ENCODE measurements at places on chromosomes 6 and 20.

GRCh38 chr6:1513215-1513780 lies 96.4 kb upstream of the FOXC1 start:
- DNase-seq: no peak

- DNase-seq: no peak
These were observed 279.7 kb downstream of the LAMA2 start for GRCh38 chr6:129162605-129163004.

GRCh38 chr6:32622545-32623401 lies 14.4 kb upstream of the HLA-DQA1 start:
- DNase-seq: peak; percentile 36

DNA sequence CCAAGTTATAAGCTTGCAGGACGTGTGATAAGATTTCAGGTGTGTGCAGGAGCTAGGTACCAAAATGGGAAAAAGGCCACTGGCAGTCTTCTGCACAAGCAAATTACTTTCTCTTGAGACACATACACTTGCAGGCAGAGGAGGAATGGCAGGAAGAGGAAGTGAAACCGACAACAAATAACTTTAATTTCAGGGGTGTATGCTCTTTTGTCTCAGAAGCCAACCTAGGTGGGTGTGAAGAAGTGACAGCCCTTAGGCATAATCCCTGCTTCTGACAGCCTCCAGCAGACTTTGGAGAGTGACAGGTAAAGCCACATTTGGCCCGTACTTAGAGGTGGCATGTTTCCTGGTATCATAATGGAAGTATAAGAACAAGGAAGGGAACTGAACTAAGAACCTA lies 118.8 kb upstream of the TRAF3IP2 start:
- DNase-seq: no peak

- no peak for DNase-seq
These were observed 138.5 kb downstream of the UST start for GRCh38 chr6:148885136-148885865.

- peak; percentile 57 for DNase-seq
These were observed 26.3 kb downstream of the HECA start for GRCh38 chr6:139161169-139161568.

GRCh38 chr20:52534616-52535015 lies 343.0 kb upstream of the ZFP64 start:
- no peak for DNase-seq

DNA sequence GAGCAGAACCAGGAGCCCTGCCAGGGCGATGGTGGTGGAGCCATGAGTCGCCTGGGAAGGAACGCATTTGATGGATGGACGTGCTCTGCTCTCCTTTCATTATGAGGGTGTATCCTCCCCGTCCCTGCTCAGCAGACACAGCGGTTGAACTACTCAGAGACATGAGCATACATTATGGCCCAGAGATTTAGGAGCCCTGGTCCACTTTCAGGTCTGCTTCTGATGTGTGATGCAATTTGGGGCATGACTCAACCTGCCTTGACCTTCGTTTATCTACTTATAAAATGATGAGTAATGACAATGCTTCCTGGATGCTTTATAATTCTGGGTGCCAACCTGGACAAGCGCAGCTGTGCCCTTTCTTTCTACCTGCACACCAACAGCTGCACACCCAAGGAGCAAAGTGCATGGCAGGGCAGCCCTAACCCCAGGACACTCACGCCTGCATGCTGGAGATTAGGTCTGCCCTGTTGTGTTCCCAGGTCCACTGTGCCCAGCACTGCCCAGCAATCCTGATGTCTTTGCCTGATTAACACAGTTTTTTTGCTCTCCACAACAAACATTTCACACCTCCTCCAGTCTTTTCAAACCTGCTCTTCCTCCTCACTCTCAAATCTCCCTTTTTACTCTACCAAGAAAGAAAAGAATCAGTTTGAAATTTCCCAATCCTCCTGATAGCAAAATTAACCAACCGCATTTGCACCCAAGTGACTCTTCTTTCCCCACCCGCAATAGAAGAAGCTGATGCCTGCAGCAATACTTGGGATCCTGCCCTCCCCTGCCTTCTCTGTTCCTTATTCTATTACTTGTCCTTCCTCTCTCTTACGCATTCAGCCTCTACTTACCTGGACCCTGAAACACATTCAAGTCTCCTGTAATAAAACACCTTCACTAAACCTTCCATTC lies 81.2 kb downstream of the EZR start:
- no peak for DNase-seq

- DNase-seq: no peak
These were observed 397 bp downstream of the WDR27 start for GRCh38 chr6:169701311-169701953.

DNA sequence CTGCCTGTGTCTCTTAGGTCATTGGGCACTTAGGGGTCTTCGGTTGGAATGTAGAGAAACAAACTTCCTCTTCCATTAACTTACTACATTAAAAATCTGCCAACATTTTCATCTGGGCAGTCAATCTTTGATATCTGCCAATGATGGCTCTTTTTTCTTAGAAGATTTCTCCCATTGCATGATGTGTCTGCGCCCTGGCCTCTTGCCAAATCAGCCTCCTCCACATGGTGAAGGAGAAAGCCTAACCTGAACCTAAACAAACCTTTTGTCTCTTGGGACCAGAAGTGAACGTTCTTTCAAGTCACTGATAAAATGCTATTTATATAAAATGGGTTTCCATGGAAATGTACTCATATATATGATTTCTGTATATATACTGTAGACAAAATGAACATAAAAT lies 998.9 kb upstream of the GJE1 start:
- DNase-seq: no peak

DNA sequence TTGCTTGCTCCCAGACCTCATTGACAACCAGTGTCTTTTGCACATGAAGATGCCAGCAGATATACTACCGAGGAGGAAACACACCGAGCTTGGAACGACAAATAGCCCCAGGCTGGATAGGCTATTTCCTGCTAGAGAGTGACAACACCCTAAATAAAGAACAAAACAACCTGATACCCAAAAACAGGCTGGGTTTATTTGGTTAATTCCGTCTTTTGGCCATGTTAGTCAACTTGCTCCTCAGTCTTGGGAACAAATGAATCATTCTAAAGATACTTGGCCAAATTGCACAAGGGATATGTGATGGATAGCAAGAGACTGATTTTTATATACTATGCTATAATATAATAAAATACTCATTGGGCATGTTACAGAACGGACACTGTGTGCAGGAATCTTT lies 11.5 kb upstream of the MUC22 start:
- no peak for DNase-seq

DNA sequence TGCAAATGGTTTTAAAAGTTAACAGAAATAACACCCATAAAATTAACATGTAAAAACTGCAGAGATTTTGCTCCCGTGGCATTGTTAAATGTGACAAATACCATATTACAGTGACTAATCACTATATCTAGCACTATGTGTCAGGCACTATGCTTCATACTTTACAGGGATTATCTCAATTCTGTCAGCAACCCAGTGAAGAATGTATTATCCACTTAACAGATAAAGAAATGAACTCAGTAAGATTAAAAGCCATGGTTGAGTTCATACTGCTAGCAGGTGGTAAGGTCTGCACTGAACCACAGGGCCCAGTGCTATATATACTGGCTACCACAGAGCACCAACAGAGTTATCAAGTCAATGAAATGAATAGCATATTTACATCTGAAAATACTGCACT lies 65.4 kb downstream of the RWDD2A start:
- DNase-seq: no peak

- DNase-seq: peak; percentile 15
These were observed 1.9 kb downstream of the SLC32A1 start for GRCh38 chr20:38725931-38726803.

- no peak for DNase-seq
These were observed 14.3 kb upstream of the MRAP2 start for GRCh38 chr6:84019141-84019841.

DNA sequence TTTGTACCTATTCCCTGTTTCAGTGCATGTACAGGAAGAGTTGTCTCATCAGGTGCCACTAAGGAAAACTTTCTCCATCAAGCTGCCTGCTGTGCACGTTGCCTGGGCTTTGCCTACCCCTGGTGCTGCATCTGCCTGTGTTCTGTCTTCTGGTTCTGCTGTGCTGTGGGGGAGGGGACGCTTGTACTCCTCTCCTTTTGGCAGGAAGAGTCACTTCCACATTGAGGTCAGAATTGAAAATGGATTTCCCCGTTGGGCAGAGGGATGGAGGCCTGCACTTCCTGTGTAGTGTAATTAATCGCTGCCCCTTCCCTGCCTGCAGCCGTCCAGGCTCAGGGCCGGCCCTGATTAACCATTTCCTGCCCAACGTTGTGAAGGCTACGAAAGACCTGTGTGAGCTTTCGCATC lies 153.3 kb downstream of the SCML4 start:
- DNase-seq: no peak

DNA sequence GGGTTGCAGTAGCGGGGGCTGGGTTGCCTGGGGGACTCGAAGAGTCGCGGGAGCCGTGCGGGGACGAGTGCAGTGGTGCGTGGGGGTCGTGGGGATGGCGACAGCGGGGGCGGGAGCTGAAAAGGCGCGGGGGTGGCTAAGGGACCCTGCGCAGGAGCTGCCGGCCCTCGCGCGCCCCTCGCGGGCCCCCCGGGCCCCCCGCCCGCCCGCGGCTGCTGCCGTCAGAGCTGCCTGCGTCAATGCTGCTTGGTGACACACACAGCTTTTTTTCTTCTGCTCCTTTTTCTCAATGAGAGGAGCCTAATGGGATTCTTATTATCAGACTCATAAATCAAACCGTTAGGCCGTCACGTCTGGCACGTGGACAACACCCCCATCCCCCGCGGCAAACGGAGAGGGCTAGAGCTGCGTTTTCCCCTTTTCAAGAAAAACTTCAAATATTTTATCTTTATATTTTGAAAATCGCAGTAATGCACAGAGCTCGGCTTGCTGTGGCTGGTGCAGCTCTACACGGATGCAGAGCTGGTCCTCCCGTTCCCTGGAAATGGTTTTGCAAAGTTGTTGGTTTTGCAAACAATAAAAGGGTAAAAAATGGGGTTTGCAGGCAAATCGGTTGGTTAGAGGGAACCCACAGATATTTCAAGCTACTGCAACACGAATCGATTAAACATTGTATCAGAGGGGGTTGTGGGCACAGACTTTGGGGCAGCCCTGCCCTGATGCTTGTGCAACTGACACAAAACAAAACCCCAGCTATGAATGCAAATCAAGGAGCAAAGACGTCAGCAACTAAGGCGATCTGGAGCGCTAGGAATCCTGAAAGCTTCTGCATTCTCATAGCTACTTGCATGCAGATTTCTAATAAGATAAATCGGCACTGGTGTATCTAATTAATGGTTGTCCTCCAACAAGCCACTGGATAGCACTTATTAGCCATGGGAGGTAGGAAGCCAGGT lies 161.4 kb downstream of the TBXT start:
- DNase-seq: no peak

- DNase-seq: no peak
These were observed 99.5 kb upstream of the ZFP64 start for GRCh38 chr20:52291109-52291508.

GRCh38 chr6:134381959-134382358 lies 64.0 kb upstream of the SGK1 start:
- no peak for DNase-seq

GRCh38 chr20:15496501-15497039 lies 1076.7 kb downstream of the KIF16B start:
- DNase-seq: no peak

DNA sequence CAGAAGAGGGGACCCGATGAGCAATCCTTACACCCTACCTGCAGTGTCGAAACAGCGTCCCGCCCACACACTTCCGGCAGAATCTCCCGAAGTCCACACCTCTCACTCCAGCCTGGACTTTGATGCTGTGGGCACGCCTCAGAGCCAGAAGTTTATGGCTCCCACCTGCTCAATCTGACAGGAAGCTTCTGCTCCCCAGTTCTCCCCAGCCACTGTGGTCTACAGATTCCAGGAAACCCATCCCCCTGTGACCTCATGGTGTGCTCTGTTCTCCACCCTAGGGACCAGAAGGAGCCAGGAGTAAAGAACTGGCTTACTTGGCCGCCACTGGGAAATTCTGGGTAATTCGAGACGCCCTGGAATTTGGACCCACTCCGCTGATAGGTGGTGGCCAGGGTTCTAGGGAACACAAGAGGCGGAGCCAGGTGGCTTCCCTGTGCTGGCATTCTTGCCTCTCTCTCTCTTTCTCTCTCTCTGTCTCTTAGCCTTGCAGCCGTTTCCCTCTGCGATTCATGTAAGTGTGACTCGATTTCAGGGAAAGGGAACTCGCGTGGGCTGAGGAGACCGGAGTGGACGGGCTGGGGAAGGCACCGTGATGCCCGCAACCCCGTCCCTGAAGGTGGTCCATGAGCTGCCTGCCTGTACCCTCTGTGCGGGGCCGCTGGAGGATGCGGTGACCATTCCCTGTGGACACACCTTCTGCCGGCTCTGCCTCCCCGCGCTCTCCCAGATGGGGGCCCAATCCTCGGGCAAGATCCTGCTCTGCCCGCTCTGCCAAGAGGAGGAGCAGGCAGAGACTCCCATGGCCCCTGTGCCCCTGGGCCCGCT lies at the start of gene TRIM15:
Gene TRIM15 (plus strand): TSS at position 457 of the 828 bp plus-strand sequence. CDS start 139 bp downstream, at position 596.
- DNase-seq: peak; percentile 52

GRCh38 chr6:151448623-151449022 lies 3.3 kb downstream of the RMND1 start:
- no peak for DNase-seq

- no peak for DNase-seq
These were observed 13.1 kb upstream of the RSPO4 start for GRCh38 chr20:1015181-1015580.

GRCh38 chr20:63311833-63312243 lies 18.9 kb downstream of the COL20A1 start:
- DNase-seq: no peak

GRCh38 chr6:2998998-2999617 lies 586 bp upstream of the NQO2 start:
- DNase-seq: peak; percentile 81

DNA sequence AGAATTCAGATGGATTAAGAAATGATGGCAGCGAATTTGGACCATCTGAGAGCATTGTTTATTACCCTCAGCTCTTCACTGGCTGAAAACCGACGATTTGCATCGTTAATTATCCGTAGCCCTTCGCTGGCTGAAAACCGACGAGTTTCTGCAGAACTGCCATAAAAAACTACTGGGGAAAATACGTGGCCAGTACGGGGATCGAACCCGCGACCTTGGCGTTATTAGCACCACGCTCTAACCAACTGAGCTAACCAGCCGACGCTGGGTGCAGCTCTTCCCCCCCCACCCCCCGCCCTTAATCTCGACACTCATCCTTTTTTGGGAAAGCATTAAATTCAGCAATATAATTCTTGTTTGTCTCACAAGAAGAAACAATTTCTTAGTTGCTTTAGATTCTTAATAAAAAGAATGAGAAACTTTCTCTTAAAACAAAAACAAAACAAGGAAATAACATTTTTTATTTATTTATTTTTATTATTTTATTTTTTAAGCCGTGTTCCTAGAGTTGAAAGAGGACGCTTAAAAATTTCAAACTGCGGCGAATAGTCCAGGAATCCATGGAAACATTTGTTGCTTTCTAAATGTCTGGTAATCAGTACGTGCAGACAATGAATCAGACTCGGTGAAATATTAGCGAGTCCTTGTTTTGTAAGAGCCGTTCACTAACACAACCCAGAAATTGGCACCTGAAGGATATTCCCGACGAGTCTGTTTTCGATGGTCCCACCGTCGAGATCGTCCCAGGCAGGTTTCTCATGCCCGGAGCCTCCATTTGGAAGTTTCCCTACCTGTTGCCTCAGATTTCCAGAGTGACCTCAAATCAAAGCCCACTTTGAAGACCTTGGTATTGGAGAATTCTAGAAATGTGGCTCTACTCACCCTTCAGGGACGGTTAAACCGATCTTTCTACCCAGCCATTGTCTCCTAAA lies 27.8 kb downstream of the PRSS16 start:
- no peak for DNase-seq

- no peak for DNase-seq
These were observed 1.2 kb upstream of the SPATS1 start for GRCh38 chr6:44341095-44341890.

GRCh38 chr6:36276581-36277536 lies 7.0 kb downstream of the PNPLA1 start:
- DNase-seq: no peak

All from T-helper 2 cell treated with Interferon-gamma antibody and Interleukin-4, amounts not matched to agents 5 μg/mL and 100 μg/mL, for 36 hours (primary cell).